GM12892 (cell line): ENCODE measurements at places on chromosomes 12 and 14.
A peak's percentile ranks its signal among the peaks of the same experiment; 100 is the strongest.

DNA sequence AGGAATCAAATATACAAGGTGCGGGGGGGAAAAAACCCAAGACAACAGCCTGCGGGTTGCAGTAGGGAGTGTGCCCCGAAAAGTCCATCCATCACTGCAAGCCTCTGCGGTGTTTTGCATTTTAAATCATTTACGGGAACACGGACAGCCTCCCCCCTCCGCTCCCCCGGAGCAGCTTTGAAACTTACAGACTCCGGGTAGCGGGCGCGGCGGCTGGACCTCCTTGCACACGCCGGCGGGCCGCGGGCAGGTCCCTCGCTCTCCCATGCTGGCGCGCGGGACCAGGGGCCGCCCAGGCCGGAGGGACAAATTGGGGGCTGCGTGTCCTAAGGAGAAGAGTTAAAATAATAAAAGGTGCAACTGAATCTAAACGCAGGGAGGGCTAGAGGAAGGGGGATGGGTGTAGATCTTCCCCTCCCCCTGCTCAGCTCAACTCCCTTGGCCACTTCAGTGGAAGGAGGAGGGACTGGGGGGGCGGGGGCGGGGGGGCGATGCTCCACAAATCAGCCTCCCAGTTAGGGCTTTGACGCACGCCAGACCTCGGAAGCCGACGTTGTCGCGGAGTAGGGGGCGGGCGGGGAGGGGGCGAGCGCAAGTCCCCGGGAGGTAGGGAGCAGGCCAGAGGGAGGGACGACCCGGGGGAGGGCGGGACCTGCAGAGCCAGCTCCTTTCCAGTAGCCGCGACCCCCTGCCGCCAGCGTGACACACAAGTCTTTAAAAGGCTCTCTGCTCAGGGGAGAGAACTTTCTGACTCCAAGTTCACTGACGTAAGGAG, at the start of gene KCNJ8:
Gene KCNJ8 (minus strand): TSS at position 349 of the 775 bp plus-strand sequence. CDS start 1,090 bp downstream, outside the sequence.
- no peak for DNase-seq

DNA sequence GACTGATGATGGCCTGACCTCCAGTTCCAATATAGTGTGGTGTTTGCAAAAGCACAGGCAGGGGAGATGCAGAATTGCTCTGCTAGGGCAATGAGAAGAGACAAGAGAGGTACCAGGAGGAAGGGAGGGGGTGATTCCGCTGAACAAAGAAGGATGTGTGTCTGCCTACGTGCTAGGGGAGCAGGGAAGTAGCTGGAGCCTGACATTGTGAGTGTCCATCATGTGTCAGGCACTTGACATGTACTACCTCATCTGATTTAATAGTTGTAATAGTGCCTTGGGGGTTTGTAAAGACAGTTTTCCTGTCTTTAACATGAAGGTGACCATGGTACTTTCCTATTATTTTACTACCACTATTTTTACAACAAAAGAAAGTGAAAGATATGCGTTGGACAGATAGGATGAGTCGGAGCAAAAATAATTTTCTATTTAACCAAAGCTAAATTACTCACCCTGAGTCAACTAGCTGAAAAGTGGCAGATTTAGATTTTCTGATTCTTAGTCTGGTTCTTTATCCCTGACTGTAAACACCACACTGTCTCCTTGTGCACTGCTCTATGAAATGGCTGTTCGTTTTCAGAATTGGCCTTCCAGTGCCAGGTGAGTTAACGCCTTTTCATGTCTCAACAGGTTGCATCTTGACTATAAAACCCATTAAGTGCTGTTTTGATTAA, 33.7 kb upstream of the TEAD4 start:
- DNase-seq, result no peak

DNA sequence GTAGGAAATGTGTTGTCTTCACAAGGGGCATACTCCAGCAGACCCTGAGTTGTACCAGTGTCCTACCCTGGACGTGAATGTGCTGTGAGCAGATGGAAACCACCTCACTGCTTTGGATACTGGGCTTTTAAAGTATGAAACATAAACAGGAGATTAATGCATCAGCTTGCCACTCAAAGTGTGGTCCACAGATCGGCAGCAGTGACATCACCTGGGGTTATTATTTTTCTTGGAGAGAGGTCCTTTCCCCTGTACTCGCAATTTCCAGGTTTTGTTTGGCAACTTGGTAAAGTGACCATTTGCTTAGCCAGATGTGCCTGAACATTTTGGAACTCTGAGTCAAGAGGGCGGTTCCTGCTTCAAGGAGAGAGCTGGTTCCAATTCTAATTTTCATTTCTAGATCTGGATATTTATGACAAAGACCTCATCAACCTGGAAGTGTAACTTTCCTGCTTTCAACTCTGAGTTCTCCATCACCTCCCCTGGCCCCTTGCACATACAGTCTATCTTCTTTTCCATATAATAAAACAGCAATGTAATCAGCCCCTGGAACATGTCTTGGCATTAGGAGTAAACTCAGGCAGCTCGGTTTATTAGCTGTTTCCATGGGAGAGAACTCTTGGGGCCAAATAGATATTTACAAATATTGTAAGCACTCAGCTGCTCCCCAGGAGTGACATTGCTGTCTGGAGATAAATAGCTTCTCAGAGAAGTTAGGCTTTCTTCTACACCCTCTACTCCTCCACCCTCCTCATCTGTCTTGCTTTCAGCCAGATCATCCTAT, 237.0 kb upstream of the TBX3 start:
- no peak for DNase-seq

DNA sequence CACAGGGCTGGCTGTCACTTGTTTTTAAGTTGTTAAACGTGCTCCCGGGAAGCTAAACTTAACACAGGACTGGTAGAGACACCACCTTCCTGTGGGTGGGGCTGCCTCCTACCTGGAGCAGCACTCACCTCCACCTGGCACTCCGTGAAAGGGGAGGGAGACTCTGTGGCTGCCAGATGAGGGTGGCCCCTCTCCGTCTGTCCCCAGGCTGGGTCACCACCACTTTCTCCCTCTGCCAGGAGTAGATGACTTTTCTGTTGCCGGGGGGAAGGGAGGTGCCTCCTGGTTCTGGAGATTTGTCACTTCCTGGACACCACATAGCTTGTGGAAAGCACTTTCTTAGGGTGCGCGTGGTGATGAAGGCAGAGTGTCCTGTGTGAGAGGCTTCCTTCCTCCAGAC, 81.3 kb downstream of the WDR20 start:
- DNase-seq, result no peak

DNA sequence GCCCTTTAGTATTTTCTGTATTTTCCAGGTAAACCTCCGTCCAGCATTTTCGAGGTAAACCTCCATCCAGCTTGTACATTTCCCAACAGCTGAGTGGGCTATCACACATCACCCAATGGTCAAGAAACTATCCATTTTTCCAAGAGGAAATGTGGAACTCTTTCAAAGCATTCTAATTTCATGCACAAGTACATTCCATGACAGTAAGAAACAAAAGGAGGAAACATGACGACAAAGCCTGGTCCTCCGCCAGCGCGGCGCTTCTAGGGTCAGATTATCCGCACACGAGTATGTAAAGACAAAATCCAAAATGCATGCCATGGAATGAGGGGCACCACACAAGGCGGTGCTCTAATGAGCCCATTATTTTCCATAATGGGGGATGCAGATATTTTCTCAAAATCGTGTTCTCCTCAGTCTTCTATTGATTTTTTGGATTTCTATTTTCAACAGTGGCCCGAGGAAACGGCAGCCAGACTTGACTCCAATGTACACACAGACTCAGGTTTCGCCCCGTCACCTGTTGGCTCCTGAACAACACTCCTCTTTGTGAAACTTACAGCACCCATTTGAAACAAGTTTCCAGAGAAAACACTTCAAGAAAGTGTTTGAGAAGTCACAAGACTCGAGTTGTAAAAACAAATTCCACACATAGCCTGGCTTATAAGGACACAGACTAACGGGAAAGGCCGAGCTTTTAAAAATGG, 107.4 kb downstream of the PRICKLE1 start:
- no peak for DNase-seq

DNA sequence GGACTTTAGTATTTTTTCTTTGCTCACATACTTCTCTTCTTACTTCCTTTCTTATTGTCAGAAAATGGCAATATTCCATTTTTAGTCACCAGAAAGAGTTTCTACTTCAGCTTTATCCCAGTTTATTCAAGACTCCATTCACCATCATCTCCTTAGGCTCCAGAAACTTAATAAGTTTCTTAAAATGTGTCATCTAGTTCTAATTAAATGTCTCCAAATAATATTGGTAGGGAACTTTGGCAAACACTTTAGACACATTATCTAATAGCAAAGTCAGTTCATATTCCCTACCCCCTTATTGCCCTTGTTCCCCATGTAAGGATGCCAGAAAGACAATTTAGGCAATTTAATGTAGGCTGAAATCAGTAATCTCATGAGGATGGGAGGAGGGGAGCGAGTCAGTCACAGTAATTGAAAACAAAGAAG, 15.1 kb downstream of the EPYC start:
- no peak for DNase-seq

- DNase-seq, result peak; percentile 77
Measured at GRCh38 chr12:76348079-76348901, at the start of gene BBS10. TSS of gene BBS10 (minus strand) at chr12:76348415. CDS start at chr12:76348358, 57 bp downstream.

DNA sequence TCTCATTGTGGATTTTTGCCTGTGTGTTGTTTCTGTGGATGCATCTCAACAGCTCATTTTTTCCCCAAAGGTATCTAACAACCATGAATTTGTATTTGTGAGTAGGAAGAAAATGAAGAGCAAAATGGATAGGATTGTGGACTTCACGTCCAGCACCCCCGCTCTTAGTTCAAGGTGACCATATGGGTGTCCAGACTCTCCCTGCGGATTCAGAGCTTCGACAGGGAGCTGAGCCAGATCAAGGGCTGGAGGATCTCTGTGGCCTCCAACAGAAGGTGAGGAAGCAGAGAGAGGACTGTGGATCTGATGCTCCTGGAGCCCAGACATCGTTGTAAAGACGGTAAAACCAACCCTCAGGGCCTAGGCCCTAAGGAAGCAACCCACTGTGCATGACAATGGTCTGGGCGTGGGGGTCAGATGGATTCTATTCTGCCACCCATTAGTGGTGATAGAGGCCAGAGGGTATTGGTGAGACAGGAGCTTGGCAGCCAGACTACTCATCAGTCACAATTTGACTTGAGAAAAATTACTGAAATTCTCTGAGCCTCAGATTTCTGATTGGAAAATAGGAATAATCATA, 659.7 kb upstream of the TMEM132C start:
- DNase-seq, result no peak

DNA sequence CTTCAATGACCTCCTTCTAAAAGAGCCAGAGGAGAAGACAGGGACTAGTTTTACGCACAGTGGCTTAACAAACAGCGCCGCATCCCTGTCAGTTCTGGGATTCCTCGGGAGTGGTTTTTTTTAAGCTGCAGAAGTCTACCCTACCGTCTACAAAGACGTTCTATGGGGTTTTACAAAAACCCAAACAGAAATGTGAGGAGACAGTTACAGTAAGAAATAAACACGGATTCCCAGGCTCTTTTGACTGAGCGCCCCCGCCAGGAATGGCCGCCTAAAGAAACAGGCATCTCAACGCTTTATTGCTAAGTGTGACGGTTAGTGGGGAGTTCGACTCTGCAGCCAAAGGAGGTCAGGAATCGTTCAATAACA, 484 bp downstream of the ALKBH1 start:
- peak; percentile 10 for DNase-seq

DNA sequence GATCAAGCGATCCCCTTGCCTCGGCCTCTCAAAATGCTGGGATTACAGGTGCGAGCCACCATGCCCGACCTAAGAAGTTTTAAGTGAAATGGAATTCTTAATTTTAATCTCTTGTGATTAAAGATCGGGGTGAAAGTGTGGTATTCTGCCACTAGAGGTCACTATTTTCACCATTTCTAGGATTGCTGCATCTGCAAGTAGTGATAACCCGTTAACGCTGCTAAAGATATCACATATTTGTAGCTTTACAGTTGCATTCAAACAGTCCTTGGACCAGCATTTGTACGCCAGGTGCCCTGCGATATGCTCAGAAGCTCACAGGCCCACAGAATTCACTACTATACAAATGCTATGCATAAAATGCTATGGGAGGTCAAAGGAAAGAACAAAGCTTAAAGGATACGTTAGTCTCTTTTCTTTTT, 19.3 kb downstream of the CCDC62 start:
- DNase-seq, result no peak

GRCh38 chr12:71627438-71628002, 36.1 kb downstream of the ZFC3H1 start:
- no peak for DNase-seq

DNA sequence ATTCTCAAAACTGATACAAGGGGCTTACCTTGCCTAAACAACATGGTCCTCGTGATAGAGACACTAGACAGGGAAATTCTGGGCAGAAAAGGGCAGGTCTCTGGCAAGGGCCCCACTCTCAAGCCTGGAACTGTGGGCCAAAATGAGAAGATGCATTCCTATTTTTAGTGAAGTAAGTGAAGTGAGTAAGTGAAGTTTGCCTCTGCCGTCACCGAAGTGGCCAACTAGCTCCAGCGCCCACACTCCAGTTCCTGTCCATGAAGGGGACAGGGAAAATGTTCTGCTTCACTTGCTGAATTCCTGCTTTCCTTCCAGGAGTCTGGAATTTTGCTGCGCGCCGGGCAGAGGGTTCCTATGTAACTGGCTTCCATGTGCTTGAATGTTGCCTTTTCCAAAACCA, 1035.6 kb upstream of the TMEM132C start:
- no peak for DNase-seq

GRCh38 chr14:70931008-70931407, 23.7 kb downstream of the PCNX1 start:
- no peak for DNase-seq
